Fibroblast of skin of back (primary cell): ENCODE measurements at places on chromosomes 3 and 15.

GRCh38 chr3:57889807-57890206, 118.4 kb upstream of the FLNB start:
- DNase-seq, result peak; percentile 86

DNA sequence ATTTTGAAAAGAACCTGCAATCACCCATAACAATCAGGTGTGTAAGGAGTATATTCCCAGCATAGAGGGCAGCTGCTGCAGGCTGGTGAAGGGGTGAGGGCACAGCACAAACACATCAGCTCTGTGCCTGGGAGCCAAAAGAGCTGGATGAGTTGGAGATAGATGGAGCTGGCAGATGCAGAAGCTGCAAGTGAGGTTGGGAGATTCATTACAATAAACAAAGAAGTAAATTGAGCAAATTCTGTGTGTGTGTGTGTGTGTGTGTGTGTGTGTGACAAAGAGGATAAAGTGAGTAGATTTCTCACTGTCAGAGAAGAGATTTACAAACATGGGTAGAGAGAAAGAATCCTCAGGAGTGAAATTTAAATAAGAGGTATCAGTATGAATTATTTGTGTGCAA, 994.7 kb downstream of the EPHA3 start:
- no peak for DNase-seq

DNA sequence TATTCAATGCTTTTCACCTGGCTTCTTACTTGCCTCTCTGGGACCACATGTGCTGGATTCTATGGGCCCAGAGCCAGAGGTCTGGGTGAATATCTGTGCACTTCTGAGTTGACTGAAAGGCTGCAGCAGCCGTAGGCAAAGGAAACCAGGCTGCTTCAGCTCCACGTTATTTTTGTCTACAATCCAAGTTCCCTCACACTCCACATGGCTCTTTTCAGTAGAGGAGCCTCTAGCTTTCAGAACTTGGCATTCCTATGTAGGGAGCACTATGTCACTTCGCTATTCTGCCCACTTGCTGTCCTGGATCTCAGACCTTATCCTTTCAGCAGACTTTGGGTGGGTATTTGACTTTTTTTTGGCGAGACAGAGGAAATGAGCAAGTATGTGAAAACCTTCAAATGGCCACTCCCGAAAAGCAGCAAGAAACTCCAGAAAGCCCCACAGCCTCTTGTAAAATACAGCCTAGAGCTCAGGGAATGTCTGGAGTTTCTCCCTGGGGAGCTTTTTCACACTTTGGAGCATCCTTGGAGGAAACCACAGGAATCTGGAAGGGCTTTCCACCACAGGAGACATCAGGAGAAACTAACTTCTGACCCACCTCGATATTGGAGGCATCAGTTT, 80.9 kb downstream of the DUT start:
- DNase-seq, result peak; percentile 99

DNA sequence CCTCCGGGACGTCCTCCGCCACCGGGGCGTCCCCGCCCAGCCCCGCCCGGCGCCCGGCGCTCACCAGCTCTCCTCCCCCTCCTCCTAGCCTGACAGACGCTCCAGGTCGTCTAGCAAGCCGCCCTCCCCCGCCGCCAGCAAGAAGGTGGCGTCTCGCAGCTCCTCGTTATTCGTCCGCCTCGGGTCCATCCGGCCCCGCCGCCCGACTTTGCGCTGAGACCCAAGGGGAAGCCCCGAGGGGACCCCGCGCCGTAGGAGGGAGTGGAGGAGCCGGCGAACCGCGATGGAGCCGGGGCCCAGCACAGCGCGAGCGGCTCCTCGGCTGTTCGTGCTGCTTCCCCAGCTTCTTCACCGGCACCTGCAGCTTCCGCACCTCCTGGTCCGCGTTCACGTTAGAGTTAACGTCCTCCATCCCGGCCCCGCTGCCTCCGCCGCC, 26.3 kb upstream of the MTHFS start:
- peak; percentile 52 for DNase-seq

DNA sequence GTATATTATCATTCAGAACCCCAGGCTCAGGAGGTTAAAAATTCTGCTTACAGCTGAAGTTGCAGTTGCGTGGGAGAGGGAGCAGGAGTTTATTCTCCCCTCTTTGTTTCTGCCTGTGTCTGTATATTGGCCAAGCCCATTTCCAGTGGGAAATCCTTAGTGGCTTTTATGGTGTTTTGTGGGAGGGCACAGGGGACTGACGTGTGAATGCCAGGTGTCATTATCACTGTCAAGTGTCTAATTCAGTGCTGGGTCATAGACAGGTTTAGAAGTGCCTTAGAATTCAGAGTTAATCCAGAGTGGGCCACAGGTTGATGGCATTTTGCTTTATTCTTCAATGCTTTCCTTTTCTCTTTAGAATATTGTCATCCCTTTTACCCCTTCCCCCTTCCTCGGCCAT, 33.4 kb downstream of the SLCO3A1 start:
- no peak for DNase-seq

- no peak for DNase-seq
Observed at GRCh38 chr15:63189941-63190768, 749 bp downstream of the RAB8B start.

GRCh38 chr3:33426630-33427317, 13.4 kb downstream of the UBP1 start:
- no peak for DNase-seq

DNA sequence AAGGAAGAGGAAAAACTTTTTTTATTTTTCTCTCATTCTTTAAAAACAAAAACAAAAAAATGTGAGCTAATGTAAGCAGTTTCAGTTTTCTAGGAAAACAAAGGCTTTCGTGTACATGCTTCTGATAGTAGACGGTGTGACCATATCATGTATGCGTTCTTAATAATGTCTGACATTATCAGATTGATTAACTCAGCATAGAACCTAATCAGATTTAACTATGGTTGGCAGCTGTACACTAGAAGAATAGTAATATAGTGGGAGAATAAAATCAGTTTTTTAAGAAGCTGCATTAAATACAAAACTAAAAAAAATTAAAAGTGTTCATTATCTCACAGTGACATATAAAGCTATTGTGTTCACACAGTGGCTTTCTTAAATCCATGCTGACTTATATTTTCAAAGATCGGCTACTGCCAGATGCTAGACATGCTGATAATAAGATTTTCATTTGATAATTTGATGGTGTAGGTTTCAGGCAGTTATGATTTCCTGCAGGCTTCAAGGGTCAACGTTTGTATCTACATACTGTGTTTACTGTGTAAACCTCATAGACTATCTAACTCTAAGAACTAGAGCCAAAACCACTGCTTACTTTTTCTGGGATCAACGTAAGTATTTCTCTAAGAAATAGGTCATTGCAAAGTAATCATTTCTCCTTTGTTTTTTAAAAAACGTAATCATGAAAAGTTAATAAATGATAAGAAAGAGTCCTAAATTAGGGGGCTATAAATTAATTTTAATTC, 74.0 kb downstream of the UBE2E2 start:
- DNase-seq, result no peak

GRCh38 chr3:190192739-190193138, 72.0 kb upstream of the P3H2 start:
- no peak for DNase-seq

- no peak for DNase-seq
Observed at GRCh38 chr3:147007736-147008245, 398.6 kb downstream of the ZIC4 start.

DNA sequence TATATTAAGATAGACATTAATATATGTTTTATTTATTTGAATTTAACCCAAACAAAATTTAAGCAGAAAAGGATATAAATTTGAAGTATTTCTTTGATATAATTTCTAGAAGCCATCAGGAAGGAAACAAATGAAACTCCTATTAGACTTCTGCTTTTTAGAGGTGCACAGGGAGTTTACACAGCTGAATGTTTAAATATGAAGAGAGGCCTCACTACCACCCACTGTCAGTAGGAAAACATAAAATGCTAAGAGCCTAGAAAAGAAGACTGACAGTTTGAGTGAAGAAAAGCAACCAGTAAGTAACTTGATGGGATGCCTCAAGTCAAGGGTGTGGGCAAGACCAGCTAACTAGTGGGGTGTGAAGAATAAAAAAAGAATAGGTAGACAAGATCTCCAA, 19.7 kb downstream of the PLSCR2 start:
- DNase-seq, result no peak

DNA sequence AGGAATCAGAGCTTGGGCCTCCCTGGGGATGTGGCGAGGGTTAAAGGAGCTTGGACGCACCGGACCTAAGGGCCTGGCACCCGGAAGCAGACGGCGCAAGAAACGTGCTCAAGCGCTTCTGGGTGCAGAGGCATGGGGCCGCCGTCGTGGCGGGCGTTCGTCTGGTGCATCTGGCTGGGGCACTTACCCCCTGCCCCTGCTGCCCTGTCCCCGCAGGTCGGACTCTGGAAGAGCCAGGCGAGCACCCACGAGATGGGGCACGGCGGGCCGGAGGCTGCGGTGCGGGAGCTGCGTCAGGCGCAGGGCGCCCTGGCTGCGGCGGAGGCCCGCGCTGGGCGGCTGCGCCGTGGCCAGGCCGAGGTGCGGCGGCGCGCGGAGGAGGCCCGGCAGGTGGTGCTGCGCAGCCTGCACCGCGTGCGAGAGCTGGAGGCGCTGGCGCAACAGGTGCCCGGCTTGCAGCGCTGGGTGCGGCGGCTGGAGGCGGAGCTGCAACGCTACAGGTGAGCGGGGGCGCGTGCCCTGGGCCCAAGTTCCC, 2.5 kb downstream of the EFCC1 start:
- no peak for DNase-seq

DNA sequence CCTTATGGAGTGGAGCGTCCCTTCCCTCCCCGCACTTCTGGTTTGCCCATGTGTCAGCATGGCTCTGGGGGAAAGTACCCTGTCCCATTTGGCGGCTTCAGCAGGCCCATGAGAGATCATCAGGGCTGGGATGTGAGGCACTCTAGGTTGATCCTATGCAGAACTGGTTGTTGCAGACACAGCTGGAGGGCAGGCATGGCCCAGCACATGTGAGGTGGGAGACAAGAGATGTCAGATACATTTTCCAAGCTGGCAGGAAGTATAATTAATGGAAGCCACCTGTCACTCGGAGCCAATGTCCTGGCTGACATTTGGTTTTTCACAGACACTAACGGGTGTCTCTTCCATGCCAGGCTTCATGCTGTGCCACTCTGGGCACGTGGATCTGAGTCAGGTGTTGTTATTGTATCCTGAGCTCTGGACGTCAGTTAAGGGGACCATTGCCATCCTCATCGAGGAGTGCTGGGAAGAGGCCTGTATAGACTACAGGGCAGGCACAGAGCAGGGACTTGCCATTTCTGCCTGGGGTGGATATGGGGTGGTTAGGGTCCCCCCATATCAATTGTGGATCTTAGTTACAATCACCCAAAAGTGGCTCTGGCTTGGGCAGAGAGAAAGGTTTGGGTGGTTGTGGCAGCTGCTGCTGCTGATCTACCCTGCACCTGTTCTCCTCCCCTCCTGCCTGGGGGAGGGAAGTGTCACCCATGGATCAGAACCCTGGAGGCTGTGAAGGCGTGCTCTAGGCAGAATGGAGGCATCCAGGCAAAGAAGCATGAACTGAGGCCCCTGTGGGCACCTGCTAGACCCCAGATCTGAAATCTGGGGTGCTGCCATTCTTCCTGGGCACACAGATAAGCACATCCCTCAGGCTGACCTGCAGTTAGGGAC, 140.7 kb downstream of the FBLN2 start:
- no peak for DNase-seq

DNA sequence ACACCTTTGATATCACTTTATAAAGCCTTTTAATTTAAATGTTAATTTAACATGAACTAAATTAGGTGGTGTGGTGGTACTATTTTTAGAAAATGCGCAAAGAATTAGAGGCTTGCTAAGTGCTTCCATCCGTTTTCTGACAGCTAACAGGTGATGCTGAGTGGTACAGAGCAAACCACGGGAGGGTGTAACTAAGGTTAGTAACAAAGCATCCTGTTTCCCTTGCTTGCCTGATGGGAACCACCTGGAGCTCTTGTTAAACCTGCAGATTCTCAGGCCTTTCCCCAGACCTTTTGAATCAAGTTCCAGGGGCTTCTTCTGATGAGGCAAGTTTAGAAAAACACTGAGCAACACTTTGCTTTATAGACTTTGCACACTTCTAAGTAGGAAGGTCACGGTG, 101.0 kb downstream of the ATG7 start:
- DNase-seq, result no peak

GRCh38 chr3:122660297-122660974, 20.2 kb upstream of the PARP14 start:
- DNase-seq, result no peak

GRCh38 chr3:98730338-98730737, 32.8 kb upstream of the ST3GAL6 start:
- peak; percentile 44 for DNase-seq

DNA sequence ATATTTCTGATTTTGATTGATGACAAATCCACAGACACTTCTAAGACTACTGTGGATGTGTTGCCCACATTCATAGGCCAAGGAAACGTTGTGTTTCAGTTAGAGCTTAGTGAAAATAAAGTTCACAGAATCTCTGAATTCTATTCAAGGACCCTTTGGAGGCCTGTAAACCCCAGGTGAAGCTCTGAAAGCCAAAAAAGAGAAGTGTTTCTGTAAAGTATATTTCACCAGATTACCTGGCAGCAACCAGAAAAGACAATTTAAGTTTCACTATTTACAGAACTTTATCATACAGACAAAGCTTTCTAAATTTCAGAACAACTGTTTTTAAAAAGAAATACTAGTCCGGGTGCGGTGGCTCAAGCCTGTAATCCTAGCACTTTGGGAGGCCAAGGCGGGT, 2.6 kb downstream of the CLPX start:
- no peak for DNase-seq

DNA sequence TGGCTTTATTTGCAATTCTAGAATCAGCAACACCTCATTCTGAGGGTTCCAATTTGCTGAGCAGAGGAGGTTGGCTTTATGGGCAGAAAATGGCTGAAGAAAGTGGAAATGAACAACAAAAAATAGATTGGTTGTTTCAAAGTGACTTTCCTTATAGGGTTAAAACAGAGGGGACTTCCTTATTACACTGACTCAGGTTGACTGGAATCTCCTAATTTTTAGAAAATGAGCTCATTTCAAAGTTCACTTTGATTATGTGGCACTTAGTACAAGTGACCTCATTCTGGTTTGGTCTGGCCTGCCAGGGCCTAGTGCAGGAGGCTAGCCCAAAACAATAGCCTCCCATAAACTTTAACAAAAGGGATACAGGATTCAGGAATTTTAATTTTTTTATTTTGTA, 41.4 kb downstream of the NFKBIZ start:
- DNase-seq, result peak; percentile 88

DNA sequence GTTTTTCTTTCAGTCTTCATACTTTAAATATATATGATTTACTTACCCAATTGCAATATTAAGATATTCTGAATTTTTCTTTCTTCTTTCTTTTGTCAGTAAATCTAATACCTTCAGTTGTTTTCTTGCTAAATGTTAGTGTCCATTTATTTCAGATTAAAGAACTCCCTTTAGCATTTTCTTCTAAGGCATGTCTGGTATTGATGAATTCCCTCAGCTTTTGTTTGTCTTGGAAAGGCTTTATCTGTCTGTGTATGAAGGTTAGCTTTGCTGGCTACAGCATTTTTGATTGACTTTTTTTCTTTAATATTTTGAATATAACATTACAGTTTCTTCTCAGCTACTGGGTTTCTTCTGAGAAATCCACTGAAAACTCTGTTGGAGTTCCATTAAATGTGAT, 64.0 kb upstream of the PLSCR4 start:
- DNase-seq, result peak; percentile 23
